ENCODE measurements at places on chromosomes 6 and 20.

DNA sequence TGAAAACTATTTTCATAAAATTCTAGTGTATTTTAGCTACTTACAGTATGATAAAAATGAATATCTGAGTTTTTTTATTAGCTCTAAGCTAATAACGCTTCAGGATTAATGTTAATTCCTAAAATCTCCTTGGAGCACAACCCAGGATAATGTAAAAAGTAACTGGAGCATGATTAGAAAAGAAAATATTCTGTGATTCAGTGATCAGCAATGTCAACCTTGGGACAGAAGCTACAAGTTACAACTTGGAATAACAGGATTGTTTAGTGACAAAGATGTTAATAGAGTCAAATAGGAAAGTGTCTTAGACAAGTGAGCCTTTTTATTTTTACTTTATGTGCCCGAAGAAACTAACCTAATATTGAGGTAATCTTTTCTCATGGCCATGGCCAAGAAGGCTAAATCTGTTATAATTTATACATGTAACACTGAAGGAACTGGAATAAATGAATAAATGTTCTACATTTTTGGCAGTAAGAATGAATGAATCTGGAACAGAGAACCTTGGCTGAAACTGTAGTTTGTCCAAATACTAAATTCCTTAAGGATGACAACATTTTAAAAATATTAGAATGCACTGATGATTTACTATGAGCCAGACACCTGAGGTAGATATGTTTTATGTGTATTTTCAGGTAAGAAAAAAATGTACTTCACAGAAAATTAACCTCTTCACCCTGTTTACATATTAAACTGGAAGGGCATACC, 994.0 kb downstream of the GRIK2 start:
- DNase-seq, result no peak

DNA sequence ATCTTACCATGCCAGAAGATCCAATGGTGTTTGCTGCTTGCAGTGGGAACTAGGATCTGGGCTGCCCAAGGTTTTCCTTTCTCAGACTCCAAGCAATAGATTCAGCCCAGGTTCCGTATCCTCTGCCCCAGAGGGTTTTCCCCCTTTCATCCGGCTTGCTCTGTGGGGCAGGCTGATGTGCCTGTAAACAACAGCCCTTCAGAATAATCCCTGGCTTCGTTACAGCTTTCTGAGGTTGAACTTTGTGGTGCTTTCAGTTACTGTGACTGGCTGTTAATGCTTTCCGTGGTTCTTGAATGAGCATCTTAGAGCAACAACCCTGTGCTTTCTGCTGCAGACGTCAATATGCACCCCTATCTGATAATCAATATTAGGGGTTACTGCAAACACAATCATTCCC, 400.4 kb downstream of the BTBD3 start:
- no peak for DNase-seq

- no peak for DNase-seq
These were observed 40.9 kb downstream of the VSTM2L start for GRCh38 chr20:37943501-37944455.

GRCh38 chr6:160137989-160138835, 16.6 kb downstream of the SLC22A1 start:
- DNase-seq, result peak; percentile 51

DNA sequence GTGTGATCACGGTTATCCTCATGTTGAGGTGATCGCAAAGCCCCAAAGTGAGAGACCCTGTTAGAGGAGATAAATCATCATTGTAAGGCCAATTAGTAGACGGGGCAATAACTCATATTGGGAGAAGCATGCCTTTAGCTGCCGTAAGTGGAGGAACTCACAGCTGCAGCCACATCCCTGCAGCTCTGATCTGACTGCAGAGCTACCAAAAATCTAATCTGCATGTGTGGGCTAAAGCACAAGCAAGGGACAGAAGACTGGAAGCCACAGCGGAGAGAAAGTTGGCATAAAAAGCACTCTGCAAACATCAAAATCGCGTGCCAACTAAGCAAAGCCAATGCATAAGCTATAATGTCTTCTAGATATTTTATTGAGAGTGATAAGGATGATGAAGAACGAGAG, 79.8 kb downstream of the TBC1D7 start:
- no peak for DNase-seq

GRCh38 chr6:54377776-54378175, 69.5 kb downstream of the TINAG start:
- DNase-seq, result no peak

GRCh38 chr20:43946206-43946491, 31.5 kb downstream of the TOX2 start:
- DNase-seq, result no peak

- no peak for DNase-seq
These were observed 523.9 kb downstream of the BMP2 start for GRCh38 chr20:7291323-7291943.

- DNase-seq, result no peak
These were observed 137.2 kb downstream of the CDH26 start for GRCh38 chr20:60095456-60095855.

GRCh38 chr6:134145786-134146185, 93.4 kb upstream of the SLC2A12 start:
- peak; percentile 45 for DNase-seq

GRCh38 chr20:11156922-11157321, 483.1 kb upstream of the JAG1 start:
- no peak for DNase-seq

- no peak for DNase-seq
These were observed 26.4 kb upstream of the ZMYND8 start for GRCh38 chr20:47382746-47383415.

DNA sequence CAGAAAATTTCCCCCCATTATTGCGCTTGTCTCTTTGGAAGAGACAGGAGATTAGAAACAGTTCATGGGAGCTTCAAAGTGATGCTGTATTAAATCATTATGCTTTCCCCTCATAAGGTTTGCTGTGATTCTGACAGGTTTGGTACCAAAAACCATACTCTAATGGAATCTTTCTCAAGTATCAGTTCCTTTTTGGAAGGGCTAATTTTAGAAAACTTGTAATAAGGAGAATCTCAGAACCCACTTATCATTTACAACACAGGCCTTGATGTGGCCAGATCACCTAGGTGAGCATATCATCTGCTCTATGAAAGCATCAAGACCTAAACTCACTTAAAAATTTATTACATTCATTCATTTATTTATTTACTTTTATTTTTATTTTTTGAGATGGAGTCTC, 51.2 kb downstream of the TP53INP2 start:
- no peak for DNase-seq

DNA sequence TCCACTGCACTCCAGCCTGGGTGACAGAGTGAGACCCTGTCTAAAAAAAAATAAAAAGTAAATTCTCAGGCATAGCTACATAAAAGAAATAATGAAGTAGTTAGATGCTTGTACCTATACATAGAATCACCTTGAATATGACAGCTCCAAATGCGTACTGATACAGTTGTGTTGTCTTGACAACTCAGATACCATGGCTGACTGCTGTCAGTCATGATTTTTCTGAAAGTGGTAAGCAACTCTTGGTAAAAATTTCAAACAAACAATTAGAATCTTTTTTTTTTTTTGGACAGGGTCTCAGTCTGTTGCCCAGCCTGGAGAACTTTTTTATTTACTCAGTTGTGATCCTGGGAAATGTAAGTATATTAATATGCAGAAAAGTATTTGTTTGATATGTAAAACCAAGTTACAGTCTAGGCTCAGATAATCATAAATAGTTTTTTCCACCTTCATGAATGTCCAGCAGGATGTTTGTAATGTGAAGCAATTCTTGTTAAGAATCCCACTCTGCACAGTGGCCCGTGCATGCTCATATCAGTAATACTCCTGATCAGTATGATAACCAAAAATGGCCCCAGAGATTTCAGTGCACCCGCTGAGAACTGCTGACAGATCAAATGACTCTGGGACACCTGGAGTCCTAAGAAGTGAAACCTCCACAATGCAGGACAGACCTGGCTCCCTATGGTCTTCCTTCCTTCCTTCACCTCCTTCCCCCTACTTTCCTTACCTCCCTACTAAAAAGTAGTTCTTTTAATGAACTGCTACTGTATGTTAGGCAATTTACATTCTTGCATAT, 14.0 kb upstream of the MAPK13 start:
- DNase-seq, result no peak

DNA sequence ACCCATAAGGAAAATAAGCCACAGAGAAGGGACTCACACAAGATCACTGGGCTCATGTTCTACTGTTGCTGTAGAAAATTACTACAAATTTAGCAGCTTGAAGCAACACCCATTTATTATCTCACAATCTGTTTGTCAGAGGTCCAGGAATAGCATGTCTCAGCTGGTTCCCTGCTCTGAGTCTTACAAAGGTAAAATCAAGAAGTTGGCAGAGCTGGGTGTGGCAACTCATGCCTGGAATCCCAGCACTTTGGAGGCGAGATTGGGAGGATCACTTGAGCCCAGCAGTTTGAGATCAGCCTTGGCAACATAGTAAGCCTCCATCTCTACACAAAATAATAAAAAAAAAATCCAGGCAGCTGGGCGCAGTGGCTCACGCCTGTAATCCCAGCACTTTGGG, 28.5 kb upstream of the ZNF831 start:
- DNase-seq, result no peak

GRCh38 chr20:57892471-57892870, 182.7 kb upstream of the PMEPA1 start:
- DNase-seq, result no peak

DNA sequence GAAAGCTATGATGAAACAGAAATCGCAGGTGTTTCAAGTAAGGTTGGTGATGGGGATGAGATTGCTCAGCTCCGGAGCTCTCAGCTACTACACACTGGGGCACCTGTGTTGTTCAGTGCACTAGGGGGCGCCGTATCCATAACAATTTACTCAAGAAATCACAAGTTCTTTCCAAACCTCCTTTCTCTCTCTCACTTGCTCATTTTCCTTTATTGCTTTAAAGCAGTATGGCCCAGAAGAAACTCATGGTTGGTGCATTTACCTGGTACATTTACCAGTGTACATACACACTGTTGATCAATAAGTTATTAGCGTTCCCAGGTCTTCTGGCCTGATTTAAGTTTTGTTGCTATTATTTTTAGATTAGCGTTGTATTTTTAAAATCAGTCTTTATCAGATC, 235.2 kb upstream of the TAB2 start:
- peak; percentile 79 for DNase-seq

GRCh38 chr6:107533415-107534059, 43.6 kb downstream of the SOBP start:
- DNase-seq, result no peak

DNA sequence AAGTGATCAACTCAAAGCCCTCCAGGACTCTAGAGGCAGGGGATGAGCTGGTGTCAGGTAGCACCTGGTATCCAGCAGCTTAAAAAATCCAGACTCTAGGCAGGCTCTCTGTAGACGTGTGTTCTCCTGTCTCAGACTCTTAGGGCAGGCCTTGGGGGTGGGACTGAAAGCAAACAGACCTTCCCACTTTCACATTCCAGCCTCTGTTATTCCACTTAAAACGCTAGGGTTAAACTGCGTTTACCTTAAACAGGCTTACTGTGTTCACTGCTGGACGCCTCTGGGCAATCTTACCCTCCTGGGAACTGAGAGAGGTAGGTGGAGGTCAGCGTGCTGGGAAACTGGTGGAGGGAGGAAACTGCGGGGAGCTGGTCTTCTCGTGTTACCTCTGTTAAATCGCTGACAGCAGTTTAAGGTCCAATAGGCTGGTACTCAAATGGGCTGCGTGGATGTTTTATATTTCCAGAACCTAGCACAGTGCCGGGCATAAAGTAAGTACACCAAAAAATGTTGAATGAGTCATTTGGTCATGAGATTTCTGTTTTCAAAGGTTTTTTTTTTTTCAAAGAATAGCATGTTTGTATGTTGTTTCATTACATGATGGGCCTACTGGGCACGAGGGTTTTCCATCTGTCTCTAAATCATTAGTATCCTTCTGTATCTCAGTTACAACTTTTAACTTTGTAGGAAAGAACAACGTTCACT, at the start of gene GCNT2:
Gene GCNT2, plus strand, starts transcription at position 248 of the 705 bp plus-strand sequence. CDS start 7,561 bp downstream, outside the sequence.
- no peak for DNase-seq

DNA sequence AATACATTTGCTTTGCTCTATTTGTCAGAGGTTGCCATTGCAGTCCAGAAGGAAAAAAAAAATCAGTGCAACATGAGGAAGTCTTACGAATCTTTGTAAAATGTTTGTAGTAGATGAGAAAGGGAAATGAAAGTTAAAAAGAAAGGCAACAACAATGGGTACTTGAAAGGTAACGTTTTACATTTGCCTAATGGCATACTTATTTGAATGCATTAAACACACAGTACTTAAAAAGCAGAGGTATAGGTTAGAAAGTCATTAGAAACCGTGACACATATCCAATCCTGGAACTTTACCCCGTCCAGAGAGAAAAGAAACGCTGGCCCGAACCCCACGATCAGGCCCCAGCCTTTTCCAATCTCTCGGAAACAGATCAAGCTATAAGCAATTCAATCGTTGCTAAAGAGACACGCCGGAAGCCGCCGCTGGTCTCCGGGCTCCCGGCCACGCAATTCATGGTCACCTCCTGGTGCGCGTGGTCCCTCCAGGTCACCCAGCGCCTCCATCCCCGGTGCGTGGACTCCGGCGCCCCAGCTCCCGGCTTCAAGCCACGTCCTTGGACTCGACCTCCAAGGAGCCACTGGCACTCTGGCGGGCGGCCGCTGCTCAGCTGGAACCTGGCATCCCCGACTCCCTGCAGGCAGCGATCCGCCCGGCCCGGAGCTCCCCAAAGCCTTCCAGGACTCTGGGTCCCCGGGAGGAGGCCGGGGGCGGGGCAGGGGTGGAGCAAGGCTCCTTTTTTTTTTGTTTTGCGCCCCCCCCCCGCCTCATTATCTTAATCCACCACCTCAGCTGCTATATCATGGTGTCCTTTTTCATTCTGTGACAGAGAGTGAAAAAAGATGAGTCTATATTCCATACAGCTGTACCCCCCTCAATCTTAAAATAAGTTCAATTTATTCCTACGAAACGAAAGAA, at the start of gene SLC18B1:
Gene SLC18B1, minus strand, starts transcription at position 687 of the 918 bp plus-strand sequence. Its CDS starts 181 bp downstream, at position 506.
- DNase-seq, result peak; percentile 71

- no peak for DNase-seq
These were observed 143.6 kb downstream of the BMP7 start for GRCh38 chr20:57122536-57123489.

- DNase-seq, result no peak
These were observed 39.0 kb downstream of the HLA-A start for GRCh38 chr6:29981211-29981812.

DNA sequence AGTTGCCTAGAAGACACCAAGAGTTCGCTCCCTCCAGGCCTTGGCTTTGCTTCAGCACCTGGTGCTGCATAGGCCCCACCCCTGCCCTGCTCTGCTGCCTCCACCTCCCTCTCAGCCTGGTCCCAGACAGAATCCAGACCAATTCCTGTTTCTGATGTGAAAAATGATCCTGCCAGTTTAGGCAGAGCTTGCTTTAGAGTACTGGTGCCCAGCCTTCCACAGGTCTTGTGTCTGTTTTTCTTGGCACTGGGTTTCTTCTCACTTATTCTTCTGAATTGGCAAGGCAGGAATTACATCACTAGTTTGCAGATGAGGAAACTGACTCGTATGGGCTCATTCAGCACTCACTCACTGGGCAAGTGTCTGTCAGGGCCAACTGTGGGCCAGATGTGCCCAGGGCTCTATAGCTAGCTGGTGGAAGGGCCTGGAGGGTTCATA, 53.0 kb downstream of the HLA-A start:
- no peak for DNase-seq

GRCh38 chr6:30013291-30013922, 47.7 kb upstream of the POLR1H start:
- DNase-seq, result peak; percentile 2

Measured in Kasumi-1 (cell line).